Hematopoietic multipotent progenitor cell treated with erythropoietin and hydrocortisone succinate and interleukin-3 and kit ligand, for 6 days (in vitro differentiated cells): ENCODE measurements at places on chromosomes 7 and 10.

- no peak for DNase-seq
Measured at GRCh38 chr7:30162622-30163124, 27.9 kb downstream of the MTURN start.

DNA sequence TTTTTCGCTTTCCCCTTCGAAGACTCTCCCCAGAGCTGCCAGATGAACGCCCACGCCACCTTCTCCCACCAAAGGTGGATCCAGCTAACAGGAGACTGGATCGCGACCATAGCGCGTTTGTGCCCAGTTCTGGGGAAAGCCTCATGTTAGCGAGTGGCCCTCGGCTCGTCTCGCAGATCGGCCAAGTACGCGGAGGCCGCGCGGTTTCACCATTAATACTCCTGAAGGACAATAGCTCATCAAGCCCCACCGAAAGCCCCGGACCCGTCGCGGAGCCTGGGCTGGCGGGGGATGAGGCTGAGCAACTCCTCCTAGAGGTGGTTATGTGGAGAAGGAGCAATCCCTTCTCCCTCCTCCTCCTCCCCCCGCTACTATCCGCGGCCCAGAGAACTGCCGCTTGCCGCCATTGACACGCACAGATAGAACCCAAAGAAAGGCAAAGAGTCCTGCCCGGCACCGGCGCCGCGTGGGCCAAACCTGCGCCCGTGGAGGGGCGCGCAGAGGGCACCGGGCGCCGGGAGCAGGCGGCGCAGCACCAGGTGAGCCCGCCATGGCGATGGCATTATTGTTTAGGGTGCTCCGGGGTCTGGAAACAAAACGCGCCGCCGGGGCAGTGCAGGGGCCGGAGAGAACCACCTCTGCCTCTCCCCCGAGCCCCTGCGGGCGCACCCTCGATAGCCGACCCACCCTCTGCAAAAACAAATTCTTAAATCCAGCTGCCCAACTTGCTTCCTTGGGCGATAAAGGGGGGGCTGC, at the start of gene MACROH2A2:
MACROH2A2 (plus strand) TSS at position 385 of the 756 bp plus-strand sequence. CDS start 22,813 bp downstream, outside the sequence.
- peak; percentile 46 for DNase-seq

DNA sequence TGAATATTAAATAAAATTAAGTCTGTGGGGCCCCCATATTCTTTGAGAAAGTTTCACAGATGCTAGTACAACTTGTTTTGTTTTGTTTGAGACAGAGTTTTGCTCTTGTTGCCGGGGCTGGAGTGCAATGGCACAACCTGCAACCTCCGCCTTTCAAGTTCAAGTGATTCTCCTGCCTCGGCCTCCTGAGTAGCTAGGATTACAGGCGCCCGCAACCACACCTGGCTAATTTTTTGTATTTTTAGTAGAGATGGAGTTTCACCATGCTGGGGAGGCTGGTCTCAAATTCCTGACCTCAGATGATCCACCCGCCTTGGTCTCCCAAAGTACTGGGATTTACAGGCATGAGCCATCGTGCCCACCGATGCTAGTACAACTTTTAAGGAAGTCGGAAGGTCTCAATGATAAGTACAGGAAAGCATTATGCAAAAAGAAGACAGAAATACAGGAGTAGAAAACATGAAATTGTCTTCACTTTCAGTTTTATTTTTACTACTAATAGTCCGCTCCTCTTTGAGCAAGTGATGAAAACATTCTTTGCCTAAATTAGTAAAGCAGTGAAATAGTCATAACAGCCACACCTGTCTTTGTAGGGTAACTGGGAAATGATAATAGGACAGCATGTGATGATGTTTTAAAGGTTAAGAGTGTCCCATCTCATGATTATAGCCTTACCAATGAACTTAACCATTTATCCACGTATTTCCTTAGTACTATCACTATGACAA, 147.5 kb downstream of the SEMA3D start:
- no peak for DNase-seq

DNA sequence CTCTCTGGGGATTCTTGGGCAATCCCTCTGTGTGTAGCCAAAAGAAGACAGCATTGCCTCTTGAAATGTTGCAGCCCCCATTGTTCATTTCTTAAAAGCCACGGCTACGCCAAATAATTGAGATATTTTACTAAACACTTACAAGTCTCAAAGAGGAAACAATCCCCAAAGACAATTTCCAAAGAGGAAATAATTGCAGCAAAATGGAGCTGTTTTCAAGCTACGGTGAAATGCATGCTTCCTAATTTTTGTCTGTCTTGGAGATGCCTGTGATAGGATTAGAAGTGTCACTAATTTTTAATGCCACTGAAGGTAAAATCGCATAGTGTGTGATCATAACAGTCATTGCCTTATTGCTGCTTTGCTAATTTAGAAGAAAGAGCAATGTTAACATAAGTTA, 72.9 kb upstream of the NAMPT start:
- DNase-seq, result no peak

DNA sequence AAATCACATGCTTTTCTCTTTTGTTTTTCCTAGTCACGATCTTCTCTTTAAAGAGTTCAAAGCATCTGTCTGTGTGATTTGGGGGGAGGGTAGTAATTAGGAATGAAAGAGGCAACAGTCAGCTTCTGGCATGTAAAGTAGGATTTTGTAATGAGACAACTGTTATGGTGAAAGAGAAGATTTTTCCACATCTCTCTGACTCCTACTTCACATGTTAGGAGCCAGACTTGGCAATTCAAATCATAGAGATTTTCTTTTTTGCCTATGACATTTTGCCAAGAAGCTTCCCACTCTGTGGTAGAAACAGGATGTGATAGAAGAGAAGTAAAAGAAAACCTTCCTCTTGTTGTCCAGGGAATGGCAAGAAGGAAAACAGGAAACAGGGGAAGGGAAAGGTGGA, 38.3 kb upstream of the KLHL7 start:
- no peak for DNase-seq

- peak; percentile 10 for DNase-seq
Measured at GRCh38 chr10:58585435-58585834, 72.8 kb downstream of the BICC1 start.

- no peak for DNase-seq
Measured at GRCh38 chr10:124993736-124994451, 52.0 kb downstream of the ZRANB1 start.

DNA sequence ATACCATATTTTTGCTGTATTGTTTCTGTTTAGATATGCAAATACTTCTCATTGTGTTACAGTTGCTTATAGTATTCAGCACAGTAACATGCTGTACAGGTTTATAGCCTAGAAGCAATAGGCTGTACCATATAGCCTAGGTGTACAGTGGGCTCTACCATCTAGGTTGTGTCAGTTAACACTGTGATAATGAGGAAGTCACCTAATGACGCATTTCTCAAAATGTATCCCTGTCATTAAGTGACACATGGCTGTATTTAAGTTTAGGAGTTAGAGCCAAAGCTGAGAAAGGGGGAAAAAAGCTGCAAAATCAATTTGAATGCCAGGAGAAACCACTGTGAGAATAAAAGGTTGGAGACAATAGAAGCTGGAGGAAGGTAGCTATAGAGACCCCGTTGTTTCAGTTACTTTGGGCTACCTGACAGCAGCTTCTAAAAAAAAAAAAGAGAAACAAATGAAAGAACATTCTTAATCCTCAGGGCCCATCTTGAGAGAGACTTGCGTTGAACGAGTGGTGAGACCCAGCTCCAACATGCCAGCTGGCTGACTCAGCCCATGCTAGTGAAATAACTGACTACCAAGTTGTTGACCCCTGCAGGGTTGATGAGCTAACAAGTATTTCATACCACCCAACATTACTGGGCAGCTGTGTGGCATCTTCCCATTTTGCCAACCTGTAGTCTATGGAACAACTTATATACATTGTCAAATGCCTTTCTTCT, 8.7 kb downstream of the STARD3NL start:
- DNase-seq, result no peak

DNA sequence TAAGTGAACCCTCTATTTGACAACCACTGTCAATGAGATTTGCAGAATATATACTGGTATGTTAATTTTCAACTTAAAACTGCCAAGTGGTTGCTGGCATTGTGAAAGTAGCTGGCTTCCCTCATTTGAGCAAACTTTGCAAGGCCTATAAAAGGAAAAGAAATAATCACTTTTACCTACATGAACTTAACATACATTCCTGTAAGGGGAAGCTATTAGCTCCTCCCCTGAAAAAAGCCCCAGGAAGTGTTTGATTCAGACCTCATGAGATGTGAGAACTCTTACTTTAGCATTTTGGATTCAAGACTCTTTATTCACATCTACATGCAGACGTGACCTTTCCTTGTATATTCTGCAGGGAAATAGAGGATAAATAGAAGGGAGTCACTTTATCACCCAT, 175.6 kb downstream of the OTUD1 start:
- DNase-seq, result no peak

- DNase-seq, result no peak
Measured at GRCh38 chr10:33142295-33142694, 184.3 kb upstream of the ITGB1 start.

GRCh38 chr7:96591159-96591899, 118.3 kb downstream of the SEM1 start:
- DNase-seq, result no peak

DNA sequence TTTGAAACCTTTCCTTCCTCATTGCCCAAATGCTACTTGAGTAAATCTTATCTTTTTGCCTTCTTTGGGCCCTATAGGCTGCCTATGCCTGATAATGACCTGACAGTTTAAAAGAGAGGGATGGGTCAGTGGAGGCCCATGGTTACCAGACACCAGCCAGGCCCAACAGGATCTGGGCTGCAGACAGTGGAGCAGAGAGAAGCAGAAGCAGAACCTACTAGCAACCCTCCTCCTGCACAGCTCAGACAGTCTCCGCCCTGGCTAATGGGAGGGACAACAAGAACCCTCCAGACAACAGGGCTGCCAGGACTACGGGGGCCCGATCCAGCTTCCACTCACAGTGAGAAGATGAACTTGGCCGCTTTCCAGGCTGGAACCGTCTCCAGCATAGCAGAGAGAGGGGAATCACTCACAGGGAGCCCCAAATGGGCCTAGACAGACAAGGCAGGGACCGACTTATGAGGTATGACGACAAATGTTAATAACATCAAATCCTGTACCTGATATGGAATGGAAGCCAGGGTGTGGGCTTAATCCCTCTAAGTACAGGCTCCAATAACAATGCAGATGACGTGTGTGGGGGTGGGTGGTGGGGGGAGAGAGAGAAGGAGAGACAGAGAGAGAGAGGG, 31.7 kb upstream of the DGKI start:
- DNase-seq, result peak; percentile 52

GRCh38 chr7:77631820-77632219, 64.4 kb upstream of the RSBN1L start:
- DNase-seq, result no peak

GRCh38 chr10:130814610-130815009, 496.9 kb downstream of the TCERG1L start:
- no peak for DNase-seq

DNA sequence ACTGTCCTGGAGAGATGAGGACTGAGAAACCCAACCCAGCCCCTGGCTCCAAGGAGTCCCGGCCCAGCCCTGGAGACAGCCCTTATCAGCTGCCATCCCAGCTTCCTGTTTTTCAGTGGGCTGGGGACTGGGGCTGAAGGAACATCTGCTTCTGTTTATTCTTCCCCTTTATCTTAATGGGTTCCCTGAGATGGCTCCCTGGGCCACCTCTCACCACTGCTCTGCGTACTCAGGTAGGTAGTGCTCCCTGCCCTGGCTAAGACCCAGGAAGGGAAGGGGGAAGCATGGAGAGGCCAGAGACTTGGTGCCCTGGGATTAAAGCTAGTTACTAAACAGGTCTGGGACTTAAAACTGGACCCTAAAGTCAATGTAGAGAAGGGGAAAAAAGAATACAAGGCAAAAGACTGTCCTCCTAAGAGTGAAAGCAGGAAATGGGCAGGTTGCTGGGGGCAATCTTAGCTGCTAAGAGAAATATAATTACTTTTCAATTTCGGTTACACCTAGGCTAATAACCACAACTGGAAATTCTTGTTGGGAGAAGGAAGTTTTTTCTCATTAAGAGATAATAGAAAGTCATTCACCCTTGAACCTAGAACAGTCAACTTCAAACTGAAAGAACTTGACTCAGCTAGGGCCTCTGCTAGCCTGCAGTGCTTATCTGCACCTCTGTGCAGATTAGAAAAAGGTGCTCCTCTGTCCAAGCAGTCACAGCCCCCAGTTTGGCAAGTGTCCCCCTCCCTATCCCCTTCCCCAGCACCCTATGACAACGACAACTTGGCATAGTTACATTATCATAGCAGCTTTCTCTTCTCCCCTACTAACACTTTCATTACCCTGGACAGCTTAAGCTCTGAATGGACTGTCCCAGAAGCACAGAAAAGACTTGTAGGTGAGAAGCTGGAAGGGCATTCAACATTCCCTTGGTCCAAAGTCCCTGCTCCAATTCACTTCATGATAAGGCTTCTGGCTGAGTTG, 65.6 kb upstream of the KDM7A start:
- peak; percentile 89 for DNase-seq

DNA sequence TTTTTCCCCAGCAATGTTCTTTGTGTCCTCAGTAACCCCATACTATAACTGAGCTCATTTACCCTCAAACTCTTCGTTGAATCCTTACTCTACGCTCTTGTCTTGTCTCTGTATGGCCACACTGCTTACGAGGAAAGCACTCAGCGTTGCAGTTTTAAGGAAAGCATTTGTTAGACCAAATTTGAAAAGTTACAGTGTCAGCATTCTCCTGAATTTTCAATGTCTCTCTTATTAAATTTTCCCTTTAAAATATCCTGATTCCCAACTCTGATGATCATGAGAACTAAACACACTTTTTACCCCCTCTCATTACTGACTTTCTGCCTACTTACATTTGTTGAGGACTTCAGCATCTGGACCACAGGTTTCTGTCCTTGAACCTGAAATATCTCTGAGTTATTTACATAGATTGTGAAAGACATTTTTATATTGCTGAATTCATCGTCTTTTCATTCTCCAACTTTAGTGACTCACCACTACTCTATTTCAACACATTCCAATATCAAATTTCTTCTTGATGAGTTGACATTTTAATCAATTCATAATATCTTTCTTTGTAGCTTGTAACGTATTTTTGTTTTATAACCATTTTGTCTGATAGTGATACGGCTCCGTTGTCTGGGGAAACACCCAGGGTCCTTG, 19.8 kb upstream of the VWDE start:
- DNase-seq, result no peak

DNA sequence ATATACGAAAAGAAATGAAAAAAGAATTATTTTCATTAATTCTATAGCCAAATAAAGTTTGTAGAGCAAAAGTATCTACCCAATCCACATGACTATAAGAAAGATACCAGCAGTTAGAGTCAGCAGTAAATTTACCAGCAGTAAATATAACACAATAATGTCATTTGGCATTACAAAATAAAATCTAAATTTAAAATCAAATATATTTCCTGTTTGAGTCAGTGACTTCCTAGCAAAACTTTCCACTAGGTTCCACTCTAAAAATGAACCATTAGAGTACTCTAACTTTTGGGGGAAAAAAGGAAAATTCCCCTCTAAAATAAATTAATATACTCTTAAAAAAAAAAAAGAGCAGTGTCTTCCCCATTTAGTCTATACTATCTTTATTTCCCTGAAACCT, 144.8 kb downstream of the CPEB3 start:
- no peak for DNase-seq

- no peak for DNase-seq
Measured at GRCh38 chr10:49618821-49619220, 5.0 kb downstream of the CHAT start.

- DNase-seq, result no peak
Measured at GRCh38 chr10:112996462-112996861, 46.4 kb downstream of the TCF7L2 start.
